ENCODE measurements at places on chromosomes 11 and 22.

GRCh38 chr22:21939461-21939913 is 13.2 kb downstream of the PPM1F start:
- no peaks in the 10 kb centered on the region for H3K27me3 ChIP-seq
- no peak for DNase-seq
- peaks cover 87% of the 10 kb centered on the region for H3K4me1 ChIP-seq
- peak overlapping the region; percentile 97 for H3K27ac ChIP-seq
- peaks cover 28% of the 10 kb centered on the region for H3K36me3 ChIP-seq
- no peak overlapping the region for H3K4me3 ChIP-seq

- H3K4me3 ChIP-seq = no peak overlapping the region
- H3K4me1 ChIP-seq = no peaks in the 10 kb centered on the region
- no peak for DNase-seq
- no peaks in the 10 kb centered on the region for H3K36me3 ChIP-seq
- no peak overlapping the region for H3K27ac ChIP-seq
Measured at GRCh38 chr11:129795089-129795488, 20.6 kb upstream of the TMEM45B start.

GRCh38 chr11:73234471-73235181 is 16.5 kb downstream of the P2RY2 start:
- no peak overlapping the region for H3K4me3 ChIP-seq
- no peaks in the 10 kb centered on the region for H3K27me3 ChIP-seq
- H3K27ac ChIP-seq = no peak overlapping the region
- H3K36me3 ChIP-seq = no peaks in the 10 kb centered on the region
- H3K4me1 ChIP-seq = peaks cover 12% of the 10 kb centered on the region
- DNase-seq = no peak

GRCh38 chr11:116916052-116916451 is 78.6 kb upstream of the APOA1 start:
- H3K27ac ChIP-seq = no peak overlapping the region
- no peak overlapping the region for H3K4me3 ChIP-seq
- DNase-seq = no peak
- H3K36me3 ChIP-seq = no peaks in the 10 kb centered on the region

DNA sequence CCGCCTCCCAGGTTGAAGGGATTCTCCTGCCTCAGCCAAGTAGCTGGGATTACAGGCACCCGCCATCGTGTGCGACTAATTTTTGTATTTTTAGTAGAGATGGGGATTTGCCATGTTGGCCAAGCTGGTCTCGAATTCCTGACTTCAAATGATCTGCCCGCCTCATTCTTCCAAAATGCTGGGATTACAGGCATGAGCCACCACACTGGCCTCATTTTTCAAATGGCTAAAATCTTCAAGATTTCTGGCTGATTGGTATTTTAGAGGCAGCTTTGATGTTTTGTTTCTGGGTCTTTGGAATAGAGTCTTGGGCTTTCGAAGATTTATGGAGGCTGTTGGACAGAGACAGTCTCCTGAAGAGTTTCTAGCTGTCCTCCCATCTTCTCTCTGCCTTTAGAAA is 5.8 kb upstream of the SLC3A2 start:
- no peak for DNase-seq
- H3K4me1 ChIP-seq = peaks cover 44% of the 10 kb centered on the region
- H3K27me3 ChIP-seq = no peaks in the 10 kb centered on the region
- H3K27ac ChIP-seq = no peak overlapping the region

DNA sequence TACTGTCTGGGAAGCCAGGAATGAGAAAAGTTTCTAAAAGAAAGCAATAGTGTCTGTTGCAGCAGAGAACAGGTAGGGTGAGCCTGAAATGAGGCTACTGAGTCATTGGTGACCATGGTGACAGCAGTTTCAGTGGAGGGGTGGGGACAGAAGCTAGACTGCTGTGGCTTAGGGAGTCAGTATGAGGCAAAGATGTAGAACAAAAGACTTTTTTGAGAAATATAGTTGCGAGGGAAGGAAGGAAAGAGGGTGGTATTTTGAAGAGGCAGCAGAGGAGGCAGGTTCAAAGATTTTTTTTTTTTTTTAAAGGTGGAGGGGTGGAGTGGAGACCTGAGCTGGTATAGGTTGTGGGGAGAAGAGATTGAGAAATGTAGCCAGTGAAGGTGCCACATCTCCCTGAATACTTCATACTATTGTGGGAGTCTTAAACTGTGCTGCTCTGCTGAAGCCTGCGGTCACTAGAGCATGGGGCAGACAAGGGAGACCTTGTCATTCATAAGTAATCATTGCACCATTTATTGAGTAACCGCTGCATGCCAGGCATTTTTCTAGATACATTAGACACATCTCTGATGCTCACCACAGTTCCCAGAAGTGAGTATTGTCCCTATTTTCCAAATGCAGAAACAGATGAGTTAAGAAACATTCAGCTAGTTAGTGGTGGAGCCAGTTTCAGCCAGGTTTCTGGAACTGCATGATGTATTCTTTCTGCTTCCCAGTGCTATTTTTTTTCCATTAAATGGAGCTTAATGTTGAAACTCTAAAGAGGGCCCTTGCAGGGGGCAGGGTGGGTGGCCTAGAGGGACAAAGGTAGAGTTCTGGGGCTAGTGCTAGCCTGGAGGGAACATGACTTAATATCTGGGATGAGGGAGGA is 49.9 kb downstream of the STIM1 start:
- H3K27ac ChIP-seq = peak overlapping the region; percentile 0
- H3K27me3 ChIP-seq = no peaks in the 10 kb centered on the region
- DNase-seq = peak; percentile 77
- H3K36me3 ChIP-seq = no peaks in the 10 kb centered on the region

DNA sequence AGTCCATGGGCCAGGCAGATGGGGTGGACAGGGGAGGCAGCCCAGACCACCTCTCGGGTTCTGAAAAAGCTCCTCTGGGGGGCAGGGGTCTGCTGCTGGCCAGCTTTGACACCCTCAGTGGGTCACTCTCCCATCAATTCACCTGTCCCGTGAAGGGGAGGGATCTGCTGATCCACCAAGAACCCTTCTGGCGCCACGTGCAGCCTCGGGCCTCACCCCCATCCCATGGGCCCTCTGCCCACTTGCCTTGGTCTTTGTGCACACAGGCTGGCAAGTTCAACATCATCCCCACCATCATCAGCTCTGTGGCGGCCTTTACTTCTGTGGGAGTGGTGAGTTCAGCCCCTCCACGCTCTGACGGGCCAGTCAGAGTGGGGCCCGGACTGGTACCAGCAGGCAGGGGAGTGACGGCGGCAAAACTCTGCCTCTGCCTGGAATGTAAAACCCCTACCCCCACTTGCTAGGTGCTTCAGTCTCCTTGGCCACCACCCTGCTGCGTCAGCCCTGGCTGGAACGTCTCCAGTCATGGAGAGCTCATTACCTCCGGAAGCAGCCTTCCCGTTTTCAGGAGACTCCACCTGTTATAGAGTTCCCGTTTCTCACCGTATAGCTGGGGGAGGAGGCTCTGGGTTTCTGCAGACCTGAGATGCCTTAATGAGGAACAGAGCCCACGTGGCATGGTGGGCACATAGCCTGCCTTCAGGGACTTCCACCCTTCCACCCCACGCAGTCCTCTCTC is 12.7 kb downstream of the PRG3 start:
- H3K27ac ChIP-seq = no peak overlapping the region
- no peak overlapping the region for H3K4me3 ChIP-seq
- H3K36me3 ChIP-seq = no peaks in the 10 kb centered on the region
- H3K4me1 ChIP-seq = no peaks in the 10 kb centered on the region
- H3K27me3 ChIP-seq = no peaks in the 10 kb centered on the region

GRCh38 chr22:37244922-37245722 is 1.1 kb upstream of the RAC2 start:
- H3K36me3 ChIP-seq = no peaks in the 10 kb centered on the region
- no peak for DNase-seq
- H3K27ac ChIP-seq = no peak overlapping the region
- H3K27me3 ChIP-seq = peaks cover 11% of the 10 kb centered on the region

DNA sequence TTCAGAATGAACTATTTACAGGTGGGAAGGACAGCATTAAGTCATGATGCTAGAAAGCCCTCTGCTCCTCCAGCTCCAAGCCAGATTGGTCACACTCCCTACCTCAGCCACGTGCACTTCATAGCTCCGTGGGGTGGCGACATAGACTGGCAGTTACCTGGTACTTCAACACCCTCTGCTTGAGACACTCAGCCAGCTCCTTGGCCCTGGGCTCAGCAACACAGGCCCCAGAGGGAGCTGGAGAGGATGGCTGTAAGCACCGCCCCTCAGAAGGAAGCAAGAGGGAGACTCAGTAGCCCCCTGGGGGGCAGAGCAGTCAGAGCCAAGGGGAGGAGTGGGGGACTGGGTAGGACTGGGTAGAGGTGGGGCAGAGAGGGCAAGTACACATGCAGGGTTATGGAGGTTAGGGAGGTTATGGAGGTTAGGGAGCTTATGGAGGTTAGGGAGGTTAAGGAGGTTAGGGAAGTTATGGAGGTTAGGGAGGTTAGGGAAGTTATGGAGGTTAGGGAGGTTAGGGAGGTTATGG is 102.1 kb upstream of the BID start:
- H3K4me1 ChIP-seq = no peaks in the 10 kb centered on the region
- peaks cover 81% of the 10 kb centered on the region for H3K36me3 ChIP-seq
- peak; percentile 48 for DNase-seq
- H3K4me3 ChIP-seq = no peak overlapping the region
- H3K27me3 ChIP-seq = no peaks in the 10 kb centered on the region
- H3K27ac ChIP-seq = no peak overlapping the region

- no peak overlapping the region for H3K4me3 ChIP-seq
- no peaks in the 10 kb centered on the region for H3K36me3 ChIP-seq
- peaks cover 37% of the 10 kb centered on the region for H3K4me1 ChIP-seq
- no peaks in the 10 kb centered on the region for H3K27me3 ChIP-seq
Measured at GRCh38 chr22:44309137-44309536, 3.6 kb downstream of the SHISAL1 start.

- H3K36me3 ChIP-seq = no peaks in the 10 kb centered on the region
- H3K27me3 ChIP-seq = no peaks in the 10 kb centered on the region
- no peak overlapping the region for H3K27ac ChIP-seq
- no peaks in the 10 kb centered on the region for H3K4me1 ChIP-seq
- no peak overlapping the region for H3K4me3 ChIP-seq
Measured at GRCh38 chr11:92845390-92845789, 124.1 kb upstream of the MTNR1B start.

GRCh38 chr22:35349368-35349703 is 31.6 kb upstream of the HMOX1 start:
- H3K36me3 ChIP-seq = peaks cover 17% of the 10 kb centered on the region
- H3K27me3 ChIP-seq = no peaks in the 10 kb centered on the region
- H3K27ac ChIP-seq = no peak overlapping the region
- DNase-seq = no peak

GRCh38 chr11:75262436-75262835 is 21.9 kb downstream of the TPBGL start:
- DNase-seq = no peak
- H3K27ac ChIP-seq = no peak overlapping the region
- H3K4me3 ChIP-seq = no peak overlapping the region
- H3K36me3 ChIP-seq = peaks cover 30% of the 10 kb centered on the region
- H3K4me1 ChIP-seq = peaks cover 11% of the 10 kb centered on the region
